Neural crest cell (in vitro differentiated cells): ENCODE measurements at places on chromosomes 4 and X. TPM values are rescaled to one million over a fixed set of nuclear protein-coding genes. Genes with fewer than 3 reads are reported as not detected.
A peak's percentile ranks its signal among the peaks of the same experiment; 100 is the strongest.

- peaks cover 9% of the 10 kb centered on the region for H3K36me3 ChIP-seq
- H3K27ac ChIP-seq: no peak overlapping the region
- H3K27me3 ChIP-seq: no peaks in the 10 kb centered on the region
- H3K4me1 ChIP-seq: no peaks in the 10 kb centered on the region
- DNase-seq: no peak
These were observed 122.3 kb downstream of the ITIH6 start for GRCh38 chrX:54675762-54676161.

GRCh38 chr4:123731035-123731434 lies 334.4 kb downstream of the SPRY1 start:
- H3K36me3 ChIP-seq: peaks cover 19% of the 10 kb centered on the region
- H3K4me3 ChIP-seq: no peak overlapping the region
- no peaks in the 10 kb centered on the region for H3K27me3 ChIP-seq
- DNase-seq: no peak
- no peaks in the 10 kb centered on the region for H3K4me1 ChIP-seq
- H3K27ac ChIP-seq: no peak overlapping the region

DNA sequence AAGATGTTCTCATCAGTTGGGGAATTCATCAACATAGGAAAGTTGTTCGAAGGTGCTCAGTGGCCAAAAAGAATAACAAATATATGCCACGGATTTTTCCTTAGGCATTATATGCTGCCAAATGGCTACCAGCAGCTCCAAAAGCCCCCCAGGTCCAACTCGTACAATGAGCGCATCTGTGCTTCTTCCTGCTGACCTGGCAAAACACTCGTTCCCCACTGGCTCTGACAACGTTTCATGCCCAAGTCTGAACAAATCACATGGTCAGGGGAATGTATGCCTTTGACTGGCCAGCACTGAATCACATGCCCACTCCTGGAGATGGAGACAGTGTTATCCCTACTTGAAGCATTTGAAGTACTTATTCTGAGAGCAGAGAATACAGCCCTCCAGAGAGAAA lies 59.9 kb upstream of the SPP1 start:
- no peak for DNase-seq
- no peak overlapping the region for H3K27ac ChIP-seq
- no peak overlapping the region for H3K4me3 ChIP-seq

The USP17L24 gene
- total RNA-seq: not detected in 2 replicates

- H3K27me3 ChIP-seq: peaks cover 27% of the 10 kb centered on the region
- peak; percentile 66 for DNase-seq
- H3K27ac ChIP-seq: peak overlapping the region; percentile 83
These were observed 581 bp upstream of the STK32B start for GRCh38 chr4:5050520-5051277.

- no peak for DNase-seq
- peaks cover 12% of the 10 kb centered on the region for H3K36me3 ChIP-seq
- H3K4me3 ChIP-seq: no peak overlapping the region
- H3K27me3 ChIP-seq: no peaks in the 10 kb centered on the region
- no peaks in the 10 kb centered on the region for H3K4me1 ChIP-seq
- no peak overlapping the region for H3K27ac ChIP-seq
These were observed 10.5 kb upstream of the TLR3 start for GRCh38 chr4:186058253-186058979.

The EDNRA gene
- total RNA-seq: 5.8 and 6.9 TPM in 2 replicates

The OTC gene
- total RNA-seq: 0.14 TPM in 1 of 2 replicates, not detected in the other

The GPRASP2 gene
- 20.3 and 20.9 TPM in 2 replicates for total RNA-seq

DNA sequence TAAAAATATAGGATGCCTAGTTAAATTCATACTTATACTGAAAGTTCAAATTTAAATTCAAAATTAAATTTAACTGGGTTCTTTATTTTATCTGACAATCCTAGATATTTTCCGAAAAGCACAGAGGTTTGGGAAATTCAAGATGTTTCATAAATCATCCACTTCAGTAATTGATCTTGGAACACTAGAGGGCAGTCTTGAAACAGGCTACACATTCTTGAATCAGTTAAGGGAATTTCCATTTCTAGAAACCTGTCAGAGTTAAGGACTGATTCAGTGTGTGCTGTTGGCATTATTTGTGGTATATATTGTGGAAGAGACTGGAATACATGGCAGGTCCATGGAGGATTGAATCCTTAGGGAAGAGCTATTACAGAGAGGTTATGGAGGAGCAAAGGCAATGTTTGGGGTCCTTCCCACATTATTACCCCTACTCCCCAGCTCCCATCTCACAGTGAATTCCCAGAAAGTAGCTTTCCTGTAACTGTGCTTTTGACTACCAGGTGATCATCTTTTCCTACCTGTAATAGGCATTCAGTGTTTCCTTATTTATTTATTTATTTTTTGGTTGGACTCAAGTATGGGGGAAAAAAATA lies 92.9 kb downstream of the EGF start:
- H3K36me3 ChIP-seq: no peaks in the 10 kb centered on the region
- H3K4me1 ChIP-seq: peaks cover 20% of the 10 kb centered on the region
- no peak overlapping the region for H3K4me3 ChIP-seq
- H3K27me3 ChIP-seq: no peaks in the 10 kb centered on the region

- H3K4me1 ChIP-seq: no peaks in the 10 kb centered on the region
- H3K27me3 ChIP-seq: peaks cover 13% of the 10 kb centered on the region
- no peak for DNase-seq
- no peaks in the 10 kb centered on the region for H3K36me3 ChIP-seq
- H3K27ac ChIP-seq: no peak overlapping the region
These were observed 99.5 kb downstream of the PPP2R2C start for GRCh38 chr4:6372649-6373525.

DNA sequence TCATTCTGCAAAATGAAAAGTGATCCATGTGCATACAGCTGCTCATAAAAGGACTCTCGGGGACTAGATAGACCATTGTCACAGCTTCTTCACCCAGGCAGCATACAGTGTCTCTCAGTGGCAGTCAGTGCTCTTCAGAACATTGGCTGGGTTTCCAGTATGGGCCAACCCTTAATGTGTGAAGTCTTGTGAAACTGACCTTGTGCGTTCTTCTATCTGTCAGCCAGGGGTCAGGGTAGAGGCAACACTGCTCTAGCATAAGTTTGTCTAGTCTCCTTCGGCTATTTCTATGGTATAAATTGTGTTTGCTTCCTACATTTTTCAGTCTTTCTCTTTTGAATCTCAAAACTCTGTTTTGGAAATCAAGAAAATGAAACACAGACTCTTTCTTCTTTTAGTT lies 37.0 kb upstream of the SMIM31 start:
- no peak for DNase-seq
- no peak overlapping the region for H3K4me3 ChIP-seq
- no peaks in the 10 kb centered on the region for H3K27me3 ChIP-seq
- no peaks in the 10 kb centered on the region for H3K4me1 ChIP-seq
- H3K27ac ChIP-seq: no peak overlapping the region
- H3K36me3 ChIP-seq: no peaks in the 10 kb centered on the region

The RBM46 gene
- total RNA-seq: not detected in 2 replicates

DNA sequence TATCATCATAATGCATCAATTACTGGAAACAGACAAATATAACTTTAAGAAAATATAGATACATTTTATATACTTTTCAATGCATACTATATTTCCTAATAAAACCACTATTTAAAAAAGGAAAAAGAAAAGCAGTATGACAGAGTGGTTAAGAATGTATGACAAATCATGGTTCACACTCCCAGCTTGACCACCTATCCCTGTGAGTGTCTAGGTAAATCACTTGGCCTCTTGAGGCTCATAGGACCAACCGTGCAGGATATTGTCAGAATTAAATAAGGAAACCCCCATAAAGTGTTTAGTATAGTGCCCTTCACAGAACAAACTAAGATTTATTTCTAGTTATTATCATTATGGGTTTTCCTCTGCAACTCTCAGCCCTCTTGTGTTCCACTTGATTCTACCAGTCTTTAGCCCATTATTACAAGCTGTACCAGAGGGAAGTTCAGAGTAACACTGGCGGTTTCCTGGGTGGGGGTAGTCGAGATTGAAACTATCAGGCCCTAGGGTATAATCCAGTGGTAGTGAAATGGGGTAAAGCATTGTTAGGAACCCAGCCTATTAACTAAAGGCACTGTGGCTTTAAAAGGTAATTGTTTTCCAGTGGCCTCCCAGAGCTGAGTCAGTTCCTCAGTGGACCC lies 55.5 kb upstream of the PAK3 start:
- H3K27ac ChIP-seq: no peak overlapping the region
- no peaks in the 10 kb centered on the region for H3K27me3 ChIP-seq
- no peak for DNase-seq
- peaks cover 10% of the 10 kb centered on the region for H3K4me1 ChIP-seq
- H3K4me3 ChIP-seq: no peak overlapping the region

GRCh38 chrX:7927259-7928167 lies at the start of gene PNPLA4:
Gene PNPLA4, minus strand, starts transcription at chrX:7927413. Its CDS starts 1,294 bp downstream, at chrX:7926119.
- H3K36me3 ChIP-seq: no peaks in the 10 kb centered on the region
- H3K27ac ChIP-seq: peak within 1 kb of the TSS; percentile 98
- peak; percentile 49 for DNase-seq
- H3K4me3 ChIP-seq: peak within 1 kb of the TSS; percentile 97

- H3K27ac ChIP-seq: no peak overlapping the region
- no peaks in the 10 kb centered on the region for H3K36me3 ChIP-seq
- no peak for DNase-seq
- no peaks in the 10 kb centered on the region for H3K27me3 ChIP-seq
- no peaks in the 10 kb centered on the region for H3K4me1 ChIP-seq
These were observed 156.2 kb upstream of the PPP1R2C start for GRCh38 chrX:42934020-42934726.

- H3K36me3 ChIP-seq: no peaks in the 10 kb centered on the region
- H3K4me3 ChIP-seq: no peak overlapping the region
- DNase-seq: no peak
These were observed 52.6 kb downstream of the FNIP2 start for GRCh38 chr4:158821228-158821971.
